ENCODE measurements at places on chromosomes 13 and 19. TPM values are rescaled to one million over a fixed set of nuclear protein-coding genes. Genes with fewer than 3 reads are reported as not detected.

DNA sequence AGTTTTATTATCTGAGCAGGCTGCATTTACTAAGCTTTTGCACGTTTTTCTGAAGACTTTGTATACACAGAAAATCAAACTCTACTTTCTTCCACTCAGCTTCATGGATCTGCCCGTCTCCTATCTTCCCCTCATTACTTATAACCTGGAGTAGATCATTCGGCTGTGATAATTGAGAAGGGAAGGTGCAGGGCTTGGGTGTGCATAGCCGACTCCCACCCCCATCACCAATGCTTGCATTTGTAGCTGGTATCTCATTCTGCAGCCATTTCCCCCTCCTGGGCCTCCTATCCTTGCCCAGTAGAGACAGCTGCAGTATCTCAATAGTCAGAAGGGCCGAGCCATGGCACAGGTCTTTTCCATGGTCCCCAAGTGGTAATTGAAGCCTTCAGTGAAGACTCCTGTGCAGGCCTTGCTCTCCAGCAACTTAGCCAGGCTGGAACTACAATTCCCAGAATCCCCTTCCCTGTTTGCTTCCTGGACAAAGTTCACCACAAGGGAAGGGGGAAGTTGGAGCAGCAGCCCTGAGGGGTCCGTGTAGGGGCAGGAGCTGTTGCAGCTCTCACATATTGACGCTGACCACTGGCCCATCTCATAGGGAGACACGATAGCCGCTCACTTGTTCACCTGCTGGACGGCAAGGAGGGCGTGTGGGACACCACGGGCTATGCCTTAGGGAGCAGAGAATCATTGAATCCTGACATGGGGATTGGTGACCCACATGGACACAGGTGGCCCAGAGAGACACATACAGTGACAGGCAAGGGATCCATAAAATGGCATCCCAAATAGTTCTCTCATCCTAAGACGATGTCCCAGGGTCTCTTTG lies 2.1 kb upstream of the SIGLEC8 start:
- DNase-seq = no peak

Gene MADCAM1
- 1.1 TPM for total RNA-seq

DNA sequence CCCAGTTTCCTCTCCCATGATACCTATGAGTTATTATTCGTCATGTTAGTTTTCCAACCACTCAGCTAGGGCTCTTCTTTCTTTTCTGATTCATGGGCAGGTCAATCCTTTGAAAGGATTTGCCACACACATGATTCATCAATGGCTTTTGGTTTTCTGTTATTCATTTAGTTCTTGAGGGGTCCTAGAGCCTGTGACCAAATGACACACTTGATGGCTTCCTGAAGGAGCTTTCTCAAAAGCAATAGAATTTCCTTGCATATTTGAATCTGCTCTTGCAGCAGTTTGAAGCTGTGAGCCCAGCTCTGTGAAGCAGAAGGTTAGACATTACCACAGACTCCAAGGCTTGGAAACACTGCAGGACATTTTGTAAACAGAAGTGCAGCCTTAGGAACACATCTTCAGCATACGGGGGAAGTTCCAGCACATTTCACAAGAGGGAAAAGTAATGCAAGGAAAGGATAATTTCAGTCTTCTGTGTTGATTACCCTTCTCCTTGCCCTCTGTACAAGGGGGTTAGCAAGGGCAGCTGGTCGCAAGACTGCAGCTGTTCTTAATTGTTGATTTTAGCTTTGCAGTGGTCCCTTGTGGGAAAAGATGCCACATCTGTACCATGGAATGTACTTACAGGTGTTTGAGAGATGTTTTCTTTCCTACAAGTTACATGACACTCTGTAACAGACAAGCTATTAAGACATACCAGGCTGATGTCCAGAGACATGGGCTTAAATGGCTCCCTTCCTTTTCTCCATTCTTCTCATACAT lies 338.6 kb downstream of the KCNRG start:
- no peak for DNase-seq

GRCh38 chr13:110358381-110358780 lies 51.3 kb downstream of the COL4A2 start:
- no peak for DNase-seq

Gene CAMSAP3
- total RNA-seq = 2.2 TPM

DNA sequence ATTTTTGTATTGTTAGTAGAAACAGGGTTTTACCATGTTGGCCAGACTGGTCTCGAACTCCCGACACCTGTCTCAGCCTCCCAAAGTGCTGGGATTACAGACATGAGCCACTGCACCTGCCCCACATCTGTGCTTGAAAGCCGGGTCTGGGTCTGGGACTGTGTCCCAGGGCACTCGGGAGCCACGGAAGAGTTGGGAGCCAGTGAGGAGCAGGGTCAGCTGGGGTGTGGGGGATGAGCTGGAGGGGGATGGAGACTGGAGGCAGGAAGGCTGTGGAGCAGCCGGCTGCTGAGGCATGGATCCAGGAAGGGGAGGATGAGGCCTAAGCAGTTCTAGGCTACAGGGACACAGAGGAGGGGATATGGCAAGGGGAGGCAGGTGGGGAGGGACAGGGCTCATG lies 10.7 kb upstream of the SPACA4 start:
- DNase-seq = no peak

Gene NR1H2
- 107 TPM for total RNA-seq

GRCh38 chr19:14507704-14508542 lies 10.3 kb downstream of the DNAJB1 start:
- DNase-seq = no peak

DNA sequence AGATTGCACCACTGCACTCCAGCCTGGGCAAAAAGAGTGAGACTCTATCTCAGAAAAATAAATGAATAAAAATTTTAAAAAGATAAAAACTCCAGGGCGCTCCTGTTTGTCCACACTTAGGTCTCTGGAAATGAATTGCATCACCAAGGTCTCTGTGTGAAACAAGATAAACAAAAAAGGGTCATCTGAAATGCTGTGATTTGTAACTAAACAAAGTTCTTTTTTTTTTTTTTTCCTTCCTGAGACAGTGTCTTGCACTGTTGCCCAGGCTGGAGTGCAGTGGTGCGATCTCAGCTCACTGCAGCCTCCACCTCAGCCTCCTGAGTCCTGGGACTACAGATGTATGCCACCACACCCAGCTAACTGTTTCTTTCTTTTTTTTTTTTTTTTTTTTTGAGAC lies 11.5 kb downstream of the FZR1 start:
- DNase-seq = no peak
